AG10803 (cell line): ENCODE measurements at places on chromosomes 1 and 21.

- no peak for DNase-seq
Observed at GRCh38 chr1:43804569-43804968, 97.2 kb downstream of the ST3GAL3 start.

DNA sequence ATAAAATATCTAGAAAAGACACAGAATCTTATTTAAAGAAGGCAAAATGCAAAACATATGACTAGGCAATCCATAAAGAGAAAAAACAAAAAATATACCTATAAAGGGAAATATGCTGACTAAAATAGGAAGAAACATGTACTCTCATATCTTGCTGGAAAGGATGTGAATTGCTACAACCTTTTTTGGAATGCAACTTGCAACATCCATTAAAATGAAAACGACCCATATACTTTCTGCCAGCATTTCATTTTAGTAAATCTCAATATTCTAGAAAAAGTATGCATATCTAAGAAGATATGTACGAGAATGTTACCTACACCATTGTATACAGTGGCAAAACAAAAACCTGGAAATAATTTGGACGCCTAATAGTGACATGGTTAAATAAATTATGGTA lies 56.6 kb downstream of the EDEM3 start:
- no peak for DNase-seq

DNA sequence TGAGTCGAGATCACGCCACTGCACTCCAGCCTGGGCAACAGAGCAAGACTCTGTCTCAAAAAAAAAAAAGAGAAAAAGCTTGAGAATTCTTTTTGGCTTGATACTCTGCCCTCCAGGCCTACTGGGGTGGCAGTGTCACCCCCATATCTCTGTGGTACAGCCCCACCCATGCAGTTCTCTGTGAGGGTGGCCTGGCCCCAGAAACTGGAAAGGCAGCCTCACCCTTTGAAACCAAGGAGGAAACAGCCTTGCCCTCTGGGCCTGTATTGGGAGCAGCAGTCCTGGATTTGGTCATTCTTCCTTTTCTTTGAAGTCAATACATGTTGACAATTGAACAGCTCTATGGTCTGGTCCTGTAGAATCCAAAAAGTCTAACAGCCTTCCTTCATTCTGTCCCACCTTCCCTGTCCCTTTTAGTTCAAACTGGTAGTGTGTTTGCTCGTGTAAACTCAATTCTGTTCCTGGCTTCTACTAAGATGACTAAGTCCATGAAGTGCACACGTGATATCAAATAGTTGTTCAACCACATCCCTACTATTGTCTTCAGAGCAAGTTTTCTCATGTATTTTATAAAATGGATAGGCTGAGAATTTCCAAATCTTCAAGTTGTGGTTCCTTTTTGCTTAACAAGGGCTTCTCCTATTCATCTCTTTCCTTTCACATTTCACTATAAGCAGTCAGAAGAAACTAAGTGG lies 13.2 kb downstream of the ST7L start:
- DNase-seq = peak; percentile 4

- DNase-seq = no peak
Observed at GRCh38 chr1:221937155-221937953, 195.5 kb upstream of the DUSP10 start.

DNA sequence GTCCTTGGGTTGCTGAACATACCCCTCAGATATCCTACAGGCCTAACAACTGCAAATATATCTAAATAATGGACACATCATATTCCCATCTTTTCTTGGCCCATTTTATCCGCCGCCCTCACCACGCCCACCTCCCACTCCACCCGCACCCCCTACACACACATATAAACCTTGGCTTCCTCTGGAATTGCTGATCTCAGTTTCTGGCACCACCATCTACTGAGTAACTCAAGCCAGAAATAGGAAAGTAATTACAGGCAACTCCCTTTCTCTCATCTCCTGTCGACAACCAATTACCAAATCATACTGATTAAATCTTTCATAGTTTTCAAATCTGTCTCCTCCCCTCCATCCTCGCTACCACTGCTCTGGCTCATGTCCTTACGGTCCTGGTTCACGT lies 4.7 kb downstream of the RGS8 start:
- no peak for DNase-seq

- DNase-seq = no peak
Observed at GRCh38 chr1:10682108-10682445, 114.4 kb downstream of the CASZ1 start.

DNA sequence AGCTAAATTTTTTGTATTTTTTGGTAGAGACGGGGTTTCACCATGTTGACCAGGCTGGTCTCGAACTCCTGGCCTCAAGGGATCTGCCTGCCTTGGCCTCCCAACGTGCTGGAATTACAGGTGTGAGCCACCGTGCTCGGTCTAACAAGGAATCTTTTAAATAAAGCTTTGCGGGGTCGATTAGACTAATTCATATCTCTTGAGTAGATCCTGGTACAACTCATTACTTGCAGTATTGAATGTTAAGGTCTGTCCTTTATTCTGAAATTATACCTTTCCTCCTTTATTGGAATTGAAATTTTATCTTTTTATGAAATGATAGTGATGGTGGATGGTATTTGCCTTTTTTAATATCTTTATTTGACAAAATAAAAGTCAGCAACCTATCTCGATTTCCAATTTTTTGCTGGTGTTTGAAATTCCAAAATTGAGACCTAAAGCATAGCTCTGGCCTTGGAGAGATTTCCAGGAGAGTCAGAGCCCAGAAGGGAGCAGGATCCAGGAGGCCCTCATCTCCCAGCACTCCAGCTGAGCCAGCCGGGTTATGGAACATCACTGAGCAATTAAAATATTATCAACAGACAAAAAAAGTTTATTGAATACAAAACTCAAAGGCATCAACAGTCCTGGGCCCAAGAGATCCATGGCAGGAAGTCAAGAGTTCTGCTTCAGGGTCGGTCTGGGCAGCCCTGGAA lies 4.7 kb downstream of the S100A2 start:
- DNase-seq = no peak

DNA sequence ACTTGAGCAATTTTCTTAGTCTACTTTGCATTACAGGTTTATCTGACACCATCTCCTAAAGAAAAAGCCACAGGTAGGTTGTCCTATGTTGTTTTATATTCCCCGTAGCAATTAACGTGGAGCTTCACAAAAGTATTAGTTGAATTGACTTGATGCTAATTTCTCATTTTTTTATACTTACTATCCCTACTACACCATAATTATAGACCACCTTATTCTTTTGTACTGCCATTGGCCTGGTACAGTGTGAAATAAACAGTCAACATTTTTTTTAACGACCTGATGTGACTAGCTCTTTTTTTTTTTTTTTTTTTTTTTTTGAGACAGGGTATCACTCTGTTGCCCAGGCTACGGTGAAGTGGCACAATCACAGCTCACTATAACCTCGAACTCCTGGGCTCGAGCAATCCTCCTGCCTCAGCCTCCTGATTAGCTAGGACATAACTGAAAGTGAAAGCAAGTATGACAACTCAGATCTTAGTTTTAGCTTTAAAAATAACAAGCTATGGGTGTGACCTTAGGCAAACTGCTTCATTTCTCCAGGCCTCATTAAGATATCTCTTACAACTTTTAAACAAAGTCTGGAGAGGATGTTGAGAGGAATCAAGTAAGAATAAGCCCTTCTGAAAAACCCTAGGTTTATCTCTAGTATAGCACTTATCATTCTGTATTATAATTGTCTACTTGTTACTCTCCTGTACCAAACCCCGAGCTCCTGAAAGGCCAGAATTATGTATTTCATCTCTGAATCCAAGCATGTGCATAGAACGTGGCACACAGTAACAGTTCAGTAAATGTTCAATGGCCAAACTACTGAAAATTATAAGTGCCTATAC lies 49.5 kb downstream of the LUZP1 start:
- no peak for DNase-seq

GRCh38 chr1:162151900-162152829 lies 82.7 kb downstream of the NOS1AP start:
- DNase-seq = no peak

DNA sequence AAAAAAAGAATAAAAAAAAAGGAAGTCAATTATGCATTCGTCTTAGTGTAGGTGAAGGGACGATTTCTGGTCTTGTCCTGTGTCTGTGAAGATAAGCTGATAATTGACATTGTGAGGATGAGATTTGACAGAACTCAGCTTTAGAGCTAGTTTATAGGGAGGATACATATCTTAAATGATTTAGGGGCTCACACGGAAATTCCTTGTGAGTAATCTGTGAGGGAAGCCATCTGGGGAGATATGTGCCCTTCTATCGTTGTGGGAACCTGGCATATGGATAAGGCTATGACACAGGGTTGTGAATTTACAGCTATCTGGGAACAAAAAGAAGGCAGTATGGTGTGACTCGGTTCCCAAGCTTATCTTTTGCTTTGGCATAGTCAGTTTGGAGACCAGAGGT lies 71.1 kb downstream of the RABGAP1L start:
- no peak for DNase-seq

DNA sequence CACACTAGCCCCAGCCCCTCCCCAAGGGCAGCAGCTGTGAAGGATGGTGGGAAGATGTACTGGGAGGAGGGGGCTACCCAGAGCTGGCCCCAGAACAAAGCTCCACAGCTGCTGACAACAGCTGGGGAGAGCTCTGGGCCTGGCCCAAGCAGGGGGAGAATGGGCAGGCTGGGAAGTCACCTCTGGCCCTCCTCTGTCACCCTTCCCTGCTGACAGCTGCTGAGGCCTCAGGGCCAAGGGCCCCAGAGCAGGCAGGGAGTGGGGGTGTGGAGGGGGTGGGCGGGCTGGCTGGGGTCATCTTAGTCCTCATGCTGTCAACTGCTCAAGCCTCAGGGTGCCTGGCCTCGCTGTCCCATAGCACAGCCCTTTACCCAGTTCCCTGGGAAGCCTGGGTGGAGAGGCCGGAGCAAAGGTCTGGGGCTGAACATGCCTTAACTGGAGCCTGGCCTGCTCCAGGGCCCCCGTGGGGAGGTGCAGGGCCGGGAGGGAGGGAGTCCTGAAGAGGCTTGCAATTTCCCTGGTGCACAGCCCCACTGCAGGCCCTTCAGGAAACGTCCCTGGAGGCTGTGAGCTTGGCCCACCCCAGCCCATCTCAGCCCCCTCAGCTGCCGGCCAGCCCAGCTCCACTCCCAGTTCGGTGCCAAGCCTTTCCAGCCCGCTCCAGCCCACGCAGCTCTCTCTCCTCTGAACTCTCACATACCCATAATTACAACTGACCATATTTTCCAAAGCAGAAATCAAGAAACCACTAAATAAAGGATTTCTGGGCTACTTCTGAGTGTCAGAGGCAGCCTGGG lies 25.7 kb downstream of the HSPG2 start:
- DNase-seq = peak; percentile 53

GRCh38 chr1:42738678-42739226 lies 1.3 kb downstream of the CLDN19 start:
- DNase-seq = no peak

GRCh38 chr1:168466092-168466713 lies 77.6 kb downstream of the XCL2 start:
- DNase-seq = no peak

DNA sequence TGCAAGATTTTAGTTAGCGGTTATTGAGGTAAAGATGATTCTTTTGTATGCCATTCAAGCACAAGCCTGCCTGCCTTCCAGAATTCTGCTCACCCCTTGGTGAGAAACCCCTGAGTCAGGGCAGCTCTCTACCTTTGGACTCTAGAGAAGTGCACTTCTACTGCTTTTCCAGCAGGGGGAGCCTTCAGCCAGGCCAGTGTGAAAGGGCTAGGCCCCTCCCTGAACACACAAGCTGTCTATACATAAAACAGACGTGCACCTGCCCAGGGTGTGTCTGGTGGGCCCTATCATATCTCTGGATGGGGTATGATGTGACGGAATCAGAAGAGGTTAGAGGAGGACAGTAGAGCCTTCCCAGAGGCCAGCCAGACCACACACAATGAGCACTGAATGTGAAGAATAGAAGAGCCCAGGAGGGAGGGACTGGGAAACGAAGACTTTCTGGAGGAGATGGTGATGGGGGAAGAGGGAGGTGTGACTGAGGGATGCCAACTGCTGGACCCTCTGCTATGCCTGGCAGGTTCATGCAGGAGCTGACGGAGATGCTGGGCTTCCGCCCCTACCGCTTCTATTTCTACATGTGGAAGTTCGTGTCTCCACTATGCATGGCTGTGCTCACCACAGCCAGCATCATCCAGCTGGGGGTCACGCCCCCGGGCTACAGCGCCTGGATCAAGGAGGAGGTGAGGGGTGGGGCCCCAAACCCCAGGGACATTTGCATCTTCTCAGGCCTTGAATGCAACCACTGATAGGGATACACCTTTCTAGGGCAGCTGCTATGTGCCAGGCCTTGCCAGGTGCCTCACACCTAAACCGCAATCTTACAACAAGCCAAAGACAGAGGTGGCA lies 13.0 kb upstream of the KCNC4 start:
- peak; percentile 33 for DNase-seq

DNA sequence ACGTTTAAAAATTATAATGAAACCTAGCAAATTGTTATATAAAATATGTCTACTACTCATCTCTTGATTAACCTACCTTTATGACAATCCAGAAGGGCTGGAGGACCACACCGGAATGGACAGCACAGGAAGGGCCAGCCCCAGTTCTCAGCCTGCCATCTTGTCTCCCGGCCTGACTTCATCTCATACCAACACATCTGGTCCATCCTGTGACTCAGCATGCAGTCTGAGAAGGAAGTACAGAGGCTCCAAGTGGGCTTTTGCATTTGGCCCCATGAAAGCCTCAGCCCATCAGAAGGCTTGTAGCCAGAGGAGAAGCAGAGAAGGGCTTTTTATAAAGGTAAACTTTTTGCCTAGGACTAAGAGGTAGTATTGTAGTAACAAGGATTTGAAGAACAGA lies 436.6 kb downstream of the MRPL39 start:
- DNase-seq = peak; percentile 3

DNA sequence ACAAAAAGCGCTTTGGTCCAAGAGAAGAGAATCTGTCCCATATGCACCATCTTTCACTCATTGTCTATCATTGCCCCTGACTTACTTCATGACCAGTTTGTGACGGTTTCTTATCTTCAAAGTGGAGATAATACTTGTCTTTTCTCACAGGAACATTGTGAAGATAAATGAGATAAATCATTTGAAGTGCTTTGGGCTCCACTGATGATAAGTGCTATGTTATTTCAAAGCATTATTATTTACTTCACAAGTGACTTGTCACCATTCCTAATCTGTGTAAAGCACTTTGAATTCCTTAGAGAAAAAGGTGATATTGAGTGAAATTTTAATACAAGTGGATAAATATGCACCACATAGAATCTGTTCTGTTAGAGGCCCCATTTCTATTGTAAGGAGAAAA lies 731.6 kb upstream of the PTBP2 start:
- no peak for DNase-seq

- no peak for DNase-seq
Observed at GRCh38 chr1:166679369-166679768, 159.9 kb upstream of the POGK start.

- DNase-seq = peak; percentile 23
Observed at GRCh38 chr1:150799089-150799488, 9.0 kb downstream of the CTSK start.
